ENCODE measurements at places on chromosomes 13 and 19.

DNA sequence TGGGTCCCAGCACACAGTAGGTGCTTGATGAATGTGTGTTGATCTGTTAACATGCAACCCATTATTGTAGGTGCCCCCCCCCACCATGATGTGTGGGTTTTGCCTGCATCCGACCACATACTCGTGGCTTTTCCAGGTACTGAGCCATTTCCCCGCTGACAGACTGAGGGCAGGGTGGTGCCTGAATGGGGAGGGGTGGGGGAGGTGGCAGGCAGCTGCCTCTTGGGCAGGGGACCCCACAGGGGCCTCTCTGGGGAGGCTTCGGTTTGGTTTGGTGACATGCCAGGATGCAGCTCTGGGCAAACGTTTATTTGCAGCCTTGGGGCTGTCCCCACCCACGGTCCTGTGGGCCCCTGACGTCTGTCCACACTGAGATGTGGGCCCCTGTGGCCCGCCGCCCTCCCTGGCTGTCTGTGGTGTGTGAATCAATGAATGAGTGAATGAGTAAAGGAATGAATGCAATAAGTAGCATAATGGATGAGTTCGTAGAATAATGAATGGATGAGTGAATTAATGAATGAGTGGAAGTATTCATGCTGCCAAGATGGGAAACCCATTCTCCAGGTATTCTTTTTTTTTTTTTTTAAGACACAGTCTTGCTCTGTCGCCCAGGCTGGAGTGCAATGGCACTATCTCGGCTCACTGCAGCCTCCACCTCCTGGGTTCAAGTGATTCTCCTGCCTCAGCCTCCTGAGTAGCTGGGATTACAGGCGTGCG, 9.0 kb upstream of the JUND start:
- peak; percentile 92 for DNase-seq

GRCh38 chr13:66748712-66749111, 481.4 kb downstream of the PCDH9 start:
- DNase-seq: no peak

DNA sequence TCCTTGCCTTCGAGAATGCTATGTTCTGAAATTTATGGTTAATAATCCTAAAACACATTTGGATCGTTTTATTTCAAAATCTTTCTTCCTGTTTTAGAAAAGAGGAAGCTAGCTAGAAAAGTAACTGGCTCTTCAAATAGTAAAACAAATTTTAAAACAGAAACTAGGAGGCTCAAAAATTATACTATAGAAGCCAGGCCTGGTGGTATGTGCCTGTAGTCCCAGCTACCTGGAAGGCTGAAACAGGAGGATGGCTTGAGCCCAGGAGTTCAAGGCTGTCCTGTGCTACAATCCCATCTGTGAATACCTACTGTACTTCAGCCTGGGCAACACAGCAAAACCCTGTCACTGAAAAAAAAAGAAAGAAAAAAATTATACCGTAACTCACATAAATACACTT, 57.9 kb downstream of the ELF1 start:
- no peak for DNase-seq

DNA sequence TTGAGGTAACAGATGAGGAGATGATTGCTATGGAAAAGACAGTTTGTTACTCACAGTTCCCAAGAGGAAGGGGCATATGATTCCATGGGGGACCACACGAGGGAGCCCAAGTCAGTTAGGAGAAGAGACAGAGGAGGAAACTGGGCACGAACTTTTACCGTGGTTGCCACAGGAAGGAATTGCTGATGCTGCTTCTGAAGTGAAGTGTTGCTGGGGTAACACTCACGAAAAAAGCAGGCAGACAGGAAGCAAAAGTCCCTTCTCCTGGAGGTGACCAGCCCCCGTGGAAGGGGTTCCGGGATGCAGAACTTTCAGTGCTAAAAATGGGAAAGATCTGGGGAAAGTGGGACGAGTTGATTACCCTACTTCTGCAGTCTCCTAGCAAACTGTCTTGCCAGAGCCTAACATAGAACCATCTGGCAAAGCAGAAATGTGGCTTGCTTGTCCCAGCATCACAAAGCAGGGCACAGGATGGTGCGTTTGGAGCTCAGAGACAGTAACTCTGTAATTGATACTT, 35.4 kb upstream of the MAP3K10 start:
- peak; percentile 12 for DNase-seq

- no peak for DNase-seq
These were observed 264.0 kb downstream of the KLF12 start for GRCh38 chr13:73870036-73870741.

DNA sequence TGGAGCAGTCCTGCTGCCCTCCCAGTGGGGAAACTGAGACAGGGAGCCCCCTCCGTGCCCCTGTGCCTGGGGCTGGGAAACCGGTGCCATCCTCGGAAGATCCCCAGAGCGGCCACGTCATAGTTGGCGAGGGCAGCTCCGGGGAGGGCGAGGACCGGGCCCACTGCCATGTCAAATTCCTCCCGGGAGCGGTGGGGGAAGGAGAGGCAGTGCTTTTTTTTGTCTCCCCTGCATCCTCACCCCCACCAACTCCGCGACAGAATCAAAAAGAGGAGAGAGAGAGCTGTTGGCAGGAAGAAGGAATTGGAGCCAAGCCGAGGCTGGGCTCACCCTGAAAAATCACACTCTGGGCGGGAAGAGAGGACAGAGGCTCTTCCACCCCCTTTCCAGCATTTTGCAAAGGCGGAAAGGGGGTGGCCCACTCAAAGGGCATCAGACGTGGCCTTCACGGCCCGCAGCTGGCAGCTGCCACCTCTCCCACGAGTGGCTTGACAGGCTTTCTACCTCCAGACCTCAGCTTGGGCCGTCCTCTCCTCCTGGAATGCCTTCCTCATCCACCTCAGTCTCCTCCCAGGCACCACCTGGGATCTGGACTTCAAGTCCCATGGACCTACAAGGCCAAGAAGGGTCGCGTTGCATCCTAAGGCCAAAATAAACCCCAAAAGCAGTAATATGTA, 19.6 kb upstream of the NFIC start:
- no peak for DNase-seq

- no peak for DNase-seq
These were observed 13.3 kb downstream of the ZC3H4 start for GRCh38 chr19:47100290-47100689.

Data from activated CD4-positive, alpha-beta T cell treated with anti-CD3 and anti-CD28 coated beads, Interleukin-2, amount 10 ng/mL, durations not matched to agents 7 days and 5 days (primary cell).